CD4-positive, alpha-beta T cell treated with Interferon alpha-2 for 1 hour (primary cell): ENCODE measurements at places on chromosomes 6 and 20.

GRCh38 chr20:49594931-49595315 lies 27.0 kb upstream of the PTGIS start:
- no peak for DNase-seq

- no peak for DNase-seq
Observed at GRCh38 chr20:53975761-53976160, 94.6 kb downstream of the BCAS1 start.

GRCh38 chr6:45706319-45706718 lies 309.3 kb downstream of the CLIC5 start:
- no peak for DNase-seq

- no peak for DNase-seq
Observed at GRCh38 chr6:112911959-112912358, 564.8 kb downstream of the RFPL4B start.

DNA sequence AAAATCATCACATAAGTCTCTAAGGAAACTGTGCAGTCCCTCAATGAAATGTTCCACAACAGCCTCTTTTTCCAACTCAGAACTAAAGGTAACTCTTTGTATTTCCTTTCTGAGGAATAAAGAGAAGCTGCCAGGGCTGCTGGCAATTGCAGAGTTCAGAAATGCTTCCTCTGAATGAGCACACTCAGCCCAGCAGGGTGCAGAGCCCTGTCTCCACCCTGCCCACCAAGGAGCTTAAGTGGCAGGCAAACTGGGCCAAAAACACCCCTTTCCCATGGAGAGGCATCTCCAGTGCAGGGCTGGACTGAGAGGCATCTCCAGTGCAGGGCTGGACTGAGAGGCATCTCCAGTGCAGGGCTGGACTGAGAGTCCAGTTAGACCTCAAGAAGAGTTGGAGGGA lies 255.4 kb downstream of the GMPR start:
- DNase-seq: no peak

- DNase-seq: peak; percentile 40
Observed at GRCh38 chr6:106538145-106538544, 91.2 kb downstream of the RTN4IP1 start.

DNA sequence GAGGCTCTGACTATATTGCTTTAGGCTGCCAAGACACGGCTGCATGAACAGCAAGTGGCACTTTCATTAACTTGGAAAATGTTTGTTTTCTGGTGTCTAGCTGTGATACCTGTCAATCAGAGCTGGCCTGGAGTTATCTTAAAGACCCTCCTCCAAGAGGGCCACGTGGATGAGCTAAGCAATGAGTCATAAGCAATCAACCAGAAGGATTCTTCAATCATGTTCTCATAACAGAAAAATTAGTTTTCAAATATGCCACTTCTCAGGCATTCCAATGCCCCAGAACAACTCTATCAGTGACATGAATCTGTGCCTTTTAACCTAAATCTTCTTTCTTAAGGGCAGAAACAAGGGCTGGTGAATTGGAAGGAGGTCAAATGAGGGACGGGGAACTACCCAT lies 283.0 kb downstream of the HTR1B start:
- no peak for DNase-seq

DNA sequence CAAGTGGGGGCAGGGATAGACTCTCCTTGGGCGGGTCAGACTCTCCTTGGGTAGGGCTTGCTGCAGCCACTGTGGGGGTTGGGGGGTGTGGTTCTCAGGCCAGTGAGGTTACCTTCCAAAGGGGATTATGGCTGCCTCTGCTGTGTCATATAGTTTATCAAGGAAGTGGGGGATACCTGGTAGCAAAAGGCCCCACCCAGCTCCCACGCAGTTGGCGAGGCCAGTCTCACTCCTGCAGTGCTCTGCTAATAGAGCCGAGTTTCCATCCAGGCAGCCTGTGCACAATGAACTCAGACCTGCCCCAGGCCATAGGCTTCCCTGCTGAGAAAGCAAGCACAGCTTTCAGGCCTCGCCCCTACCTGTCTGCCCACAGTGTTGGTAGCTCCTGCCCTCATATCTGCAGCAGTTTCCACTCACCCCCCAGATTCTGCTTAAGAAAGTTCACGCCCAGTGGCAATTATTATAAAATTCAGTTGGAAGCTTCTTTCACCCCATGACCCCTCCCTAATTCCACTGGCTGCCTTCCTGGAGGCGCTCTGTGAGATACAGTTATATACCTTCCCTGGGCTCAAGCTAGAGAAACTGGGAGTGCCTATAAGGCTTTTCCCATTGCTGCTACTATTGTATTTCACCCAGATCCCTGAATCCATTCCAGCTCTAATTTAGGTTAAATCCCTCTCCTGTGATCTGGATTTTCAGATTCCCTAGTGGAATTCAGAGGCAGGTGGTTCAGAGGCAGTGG lies 56.1 kb downstream of the HDDC2 start:
- DNase-seq: no peak

DNA sequence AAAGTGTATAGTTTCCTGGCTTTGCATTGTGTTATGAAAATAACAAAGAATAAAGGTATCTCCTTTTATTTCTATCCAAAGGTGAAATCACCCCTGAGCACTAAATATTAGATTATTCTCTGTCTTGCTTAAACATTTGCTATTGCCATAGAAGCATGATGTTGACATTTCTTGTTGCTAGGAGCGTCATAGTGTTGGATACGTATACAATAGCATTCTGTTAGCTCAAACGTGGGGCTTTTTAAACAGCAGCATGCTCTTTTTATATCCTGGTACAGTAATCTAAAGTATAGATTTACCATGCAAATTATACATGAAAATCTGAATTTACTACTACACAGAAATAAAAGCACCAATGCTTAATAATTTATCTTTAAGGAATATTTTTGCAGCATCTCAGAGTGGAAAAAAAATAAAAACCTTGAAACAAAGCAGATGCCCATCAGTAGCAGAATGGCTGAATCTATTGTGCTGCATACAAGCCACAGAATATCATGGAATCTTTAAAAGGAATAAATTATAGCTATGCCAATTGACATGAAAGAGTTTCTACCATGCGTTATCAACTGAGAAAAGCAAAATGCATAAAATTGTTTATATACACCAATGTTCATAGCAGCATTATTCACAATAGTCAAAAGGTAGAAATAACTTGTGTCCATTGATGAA lies 9.6 kb upstream of the HSF2 start:
- DNase-seq: no peak

- no peak for DNase-seq
Observed at GRCh38 chr6:168844821-168845609, 404.0 kb downstream of the SMOC2 start.

DNA sequence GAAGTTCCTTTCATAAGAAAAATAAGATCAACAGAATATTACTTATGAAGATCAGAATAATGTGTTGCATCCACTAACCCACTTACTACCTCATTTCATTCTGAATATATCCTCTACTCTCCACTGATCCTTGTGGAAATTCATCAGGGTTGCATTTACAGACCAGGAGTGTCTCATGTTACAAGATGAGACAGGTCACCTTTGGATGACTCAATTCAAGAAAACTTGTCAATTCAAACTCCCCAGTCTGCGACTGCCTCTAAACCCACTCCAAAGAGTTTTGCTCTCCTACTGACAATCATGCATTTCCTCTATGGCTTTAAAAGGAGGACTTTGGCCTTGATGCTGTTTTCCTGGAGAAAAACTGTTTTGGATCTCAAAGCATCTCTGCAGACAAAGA lies 68.4 kb downstream of the ID4 start:
- no peak for DNase-seq

DNA sequence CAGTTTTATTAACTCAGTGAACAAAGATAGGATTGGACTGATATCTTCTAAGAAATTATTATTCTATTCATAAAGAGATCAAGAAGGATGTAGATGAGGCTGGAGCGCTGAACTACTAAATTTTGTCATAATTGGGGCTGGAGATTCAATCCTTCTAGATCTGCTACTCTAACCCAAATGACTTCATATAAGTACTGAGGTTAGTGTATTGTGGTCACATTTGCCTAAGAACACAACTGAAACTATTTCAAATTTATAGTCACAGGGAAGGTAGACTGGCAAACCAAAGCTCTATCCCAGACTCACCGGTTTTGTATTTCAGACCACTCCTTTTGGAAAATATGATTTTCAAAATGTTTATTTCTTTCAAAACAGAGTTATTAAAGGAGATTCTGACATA lies 96.7 kb downstream of the BMP5 start:
- DNase-seq: no peak

GRCh38 chr6:129235167-129236000 lies 352.4 kb downstream of the LAMA2 start:
- no peak for DNase-seq

- DNase-seq: no peak
Observed at GRCh38 chr20:23605867-23606651, at the start of gene CST9. Gene CST9 (minus strand): TSS chr20:23605917. CDS start chr20:23605864, 53 bp downstream.

DNA sequence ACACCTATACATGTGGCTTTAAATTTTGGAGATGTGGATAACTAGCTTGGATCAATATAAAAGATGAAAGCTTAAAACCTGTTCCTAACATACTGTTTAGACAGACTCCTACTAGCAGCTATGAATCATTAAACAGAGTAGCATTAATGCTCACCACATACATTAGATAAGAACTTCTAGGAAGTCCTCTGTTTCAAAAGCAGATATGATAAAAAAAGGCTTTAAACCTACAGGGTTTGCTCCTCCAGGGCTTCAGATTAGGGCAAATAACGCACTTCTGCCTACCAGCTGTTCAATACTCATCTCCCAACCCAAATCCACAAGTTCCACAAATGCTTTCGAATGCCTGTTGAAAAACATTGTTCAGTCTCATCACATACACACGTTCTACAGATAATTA lies 1.5 kb downstream of the REPS1 start:
- DNase-seq: peak; percentile 33

- no peak for DNase-seq
Observed at GRCh38 chr20:1085492-1086276, 32.7 kb upstream of the PSMF1 start.

GRCh38 chr6:29791162-29791561 lies 36.5 kb upstream of the HLA-G start:
- no peak for DNase-seq

GRCh38 chr20:30486103-30486478 lies 771.4 kb upstream of the DEFB115 start:
- DNase-seq: no peak

- no peak for DNase-seq
Observed at GRCh38 chr6:13384966-13385365, 56.6 kb upstream of the TBC1D7 start.

- no peak for DNase-seq
Observed at GRCh38 chr20:5890773-5891441, 59.4 kb downstream of the TRMT6 start.

DNA sequence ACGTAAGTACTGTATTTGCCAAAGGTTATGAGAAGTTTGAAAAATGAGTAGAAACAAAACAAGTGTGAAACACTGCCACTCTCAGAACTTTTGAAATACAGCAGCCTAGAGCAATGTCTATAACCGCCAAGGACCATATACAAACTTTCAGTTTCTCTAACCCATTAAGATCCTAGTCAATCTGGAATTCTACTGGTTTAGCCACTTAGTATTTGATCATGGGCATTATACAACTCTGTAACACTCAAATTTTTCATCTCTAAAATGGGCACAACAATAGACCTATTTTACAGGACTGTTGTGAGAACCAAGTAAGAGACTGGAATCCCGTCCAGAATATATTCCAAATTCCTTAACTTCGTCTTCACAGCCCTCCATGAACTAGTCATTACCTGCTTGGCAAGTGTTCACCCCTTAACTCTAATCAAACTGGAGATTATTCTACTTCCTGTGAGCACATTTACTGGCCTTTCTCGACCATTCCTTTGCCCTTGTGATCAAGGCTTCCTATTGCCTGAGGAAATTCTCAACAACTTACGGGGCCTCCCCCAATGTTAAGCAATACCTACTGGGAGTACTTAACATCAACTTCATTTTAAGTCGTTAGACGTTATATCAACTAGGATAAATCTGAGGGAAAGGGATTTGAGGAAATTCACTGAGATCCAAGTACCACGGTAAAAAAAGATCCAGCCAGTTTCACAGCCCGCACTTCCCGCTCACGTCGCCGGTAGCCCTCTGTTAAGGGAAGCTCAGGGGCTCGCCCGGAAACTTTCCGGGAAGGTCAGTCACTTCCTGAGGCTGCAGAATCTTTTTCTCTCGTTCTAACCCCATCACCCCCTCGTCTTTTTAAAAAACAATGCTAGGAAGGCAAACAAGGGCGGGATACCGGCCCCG lies 1.1 kb downstream of the EIF2S2 start:
- no peak for DNase-seq

DNA sequence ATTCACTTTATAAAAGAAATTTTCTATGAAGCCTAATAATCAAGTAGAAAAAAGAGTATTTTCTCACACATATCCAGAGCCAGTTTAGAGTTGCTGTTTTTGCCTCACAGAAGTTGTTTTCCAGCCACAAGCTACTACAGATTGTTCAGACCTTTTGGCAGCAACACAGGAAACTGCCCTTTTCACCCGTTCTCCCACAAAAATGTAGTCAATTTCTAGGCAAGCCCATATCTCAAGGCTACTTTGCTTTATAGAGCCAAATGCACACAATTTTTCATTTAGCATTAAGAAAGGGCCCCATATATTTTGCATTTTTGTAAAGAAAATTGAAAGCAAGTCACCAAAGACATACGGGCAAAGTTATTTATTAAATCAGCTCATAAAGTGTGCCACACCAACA lies 49.5 kb downstream of the EPB41L2 start:
- DNase-seq: no peak

DNA sequence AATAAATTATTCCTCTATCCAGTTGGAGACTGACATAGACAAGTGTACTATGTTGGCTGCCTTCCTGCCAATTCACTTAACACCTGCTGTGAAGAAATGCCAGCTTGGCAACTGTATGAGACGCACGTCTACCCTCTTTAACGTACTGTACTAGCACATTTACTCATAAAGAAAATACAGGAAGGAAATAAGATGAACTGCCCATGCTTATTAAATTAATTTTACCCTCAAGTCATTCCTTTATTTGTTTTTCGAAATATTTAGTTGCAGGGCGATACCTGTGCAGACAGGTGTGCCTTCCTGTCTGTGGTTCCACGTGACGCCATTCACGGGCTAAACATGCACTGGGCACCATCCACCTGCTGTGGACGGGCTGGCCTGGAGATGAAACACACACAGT lies 52.0 kb downstream of the PSMG4 start:
- DNase-seq: no peak

DNA sequence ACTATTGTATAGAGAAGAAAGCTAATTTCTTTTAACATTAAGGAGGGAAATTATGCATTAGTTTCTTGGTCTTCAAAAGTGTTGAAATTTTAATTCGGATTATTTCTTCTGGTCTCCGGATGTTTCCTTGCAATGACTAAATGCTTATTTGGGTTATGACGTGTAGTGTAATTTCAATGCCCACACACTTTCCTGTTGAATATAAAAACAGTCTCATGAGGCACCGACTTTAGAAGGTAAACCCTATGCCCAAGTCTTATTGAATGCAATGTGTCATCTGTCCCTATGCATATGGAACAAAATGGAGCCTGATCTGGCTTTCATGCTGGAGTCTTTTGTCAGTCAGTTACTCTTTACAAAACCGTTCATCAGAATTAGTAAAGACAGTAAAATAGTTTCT lies 17.7 kb downstream of the GJA1 start:
- DNase-seq: no peak

GRCh38 chr6:125393449-125393858 lies 91.7 kb upstream of the HDDC2 start:
- no peak for DNase-seq
